Neural crest cell (in vitro differentiated cells): ENCODE measurements at places on chromosomes 7 and 10. TPM values are rescaled to one million over a fixed set of nuclear protein-coding genes. Genes with fewer than 3 reads are reported as not detected.

DNA sequence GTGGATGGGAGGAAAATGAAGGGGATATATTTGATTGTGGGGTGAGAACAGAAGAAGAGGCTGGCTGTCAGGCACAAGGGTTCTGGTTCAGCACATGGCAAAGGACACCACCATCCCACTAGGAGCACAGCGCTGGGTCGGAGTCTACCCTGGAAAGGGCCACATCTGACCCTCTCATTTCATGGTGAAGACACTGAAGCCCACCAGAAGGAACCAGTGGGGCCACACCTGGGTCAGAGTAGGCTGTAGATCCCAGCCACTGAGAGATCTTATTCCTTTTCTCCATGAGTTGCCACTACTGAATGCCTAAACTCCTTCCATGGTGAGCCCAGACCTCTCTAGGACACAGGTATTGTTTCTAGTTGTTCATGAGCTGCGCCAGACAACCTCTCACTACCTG is 25.8 kb downstream of the SFTPD start:
- no peak for DNase-seq
- no peaks in the 10 kb centered on the region for H3K4me1 ChIP-seq
- peaks cover 3% of the 10 kb centered on the region for H3K36me3 ChIP-seq
- H3K27ac ChIP-seq = no peak overlapping the region
- no peaks in the 10 kb centered on the region for H3K27me3 ChIP-seq

DNA sequence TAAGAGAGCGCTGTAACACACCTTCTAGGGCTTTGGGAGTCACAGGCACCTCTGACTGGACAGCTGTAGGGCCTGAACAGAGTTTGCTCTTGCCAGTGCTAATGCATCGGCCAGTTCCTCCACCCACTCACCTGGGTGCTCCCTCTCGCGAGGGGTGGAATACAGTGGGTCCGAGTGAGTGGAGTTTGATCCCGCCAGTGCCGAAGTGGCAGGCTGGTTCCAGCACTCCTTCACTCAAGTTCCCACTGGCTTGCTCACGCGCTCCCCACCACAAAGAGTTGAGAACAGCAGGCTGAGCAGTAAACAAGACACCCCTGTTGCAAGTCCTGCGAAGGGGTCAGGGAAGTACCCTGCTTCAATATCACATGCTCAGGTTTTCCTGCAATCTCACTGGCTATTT is 91.8 kb downstream of the SNX13 start:
- no peak for DNase-seq
- H3K27ac ChIP-seq = no peak overlapping the region
- no peaks in the 10 kb centered on the region for H3K27me3 ChIP-seq
- peaks cover 44% of the 10 kb centered on the region for H3K36me3 ChIP-seq

- H3K27ac ChIP-seq = no peak overlapping the region
- H3K4me1 ChIP-seq = peaks cover 4% of the 10 kb centered on the region
- no peaks in the 10 kb centered on the region for H3K27me3 ChIP-seq
- H3K4me3 ChIP-seq = no peak overlapping the region
Measured at GRCh38 chr7:20442951-20443350, 112.3 kb downstream of the ITGB8 start.

The GPR146 gene
- total RNA-seq = 0.41 TPM in 1 of 2 replicates, not detected in the other

The PLXNA4 gene
- 21.7 and 22.9 TPM in 2 replicates for total RNA-seq
